ENCODE measurements at places on chromosomes 5 and 9.

DNA sequence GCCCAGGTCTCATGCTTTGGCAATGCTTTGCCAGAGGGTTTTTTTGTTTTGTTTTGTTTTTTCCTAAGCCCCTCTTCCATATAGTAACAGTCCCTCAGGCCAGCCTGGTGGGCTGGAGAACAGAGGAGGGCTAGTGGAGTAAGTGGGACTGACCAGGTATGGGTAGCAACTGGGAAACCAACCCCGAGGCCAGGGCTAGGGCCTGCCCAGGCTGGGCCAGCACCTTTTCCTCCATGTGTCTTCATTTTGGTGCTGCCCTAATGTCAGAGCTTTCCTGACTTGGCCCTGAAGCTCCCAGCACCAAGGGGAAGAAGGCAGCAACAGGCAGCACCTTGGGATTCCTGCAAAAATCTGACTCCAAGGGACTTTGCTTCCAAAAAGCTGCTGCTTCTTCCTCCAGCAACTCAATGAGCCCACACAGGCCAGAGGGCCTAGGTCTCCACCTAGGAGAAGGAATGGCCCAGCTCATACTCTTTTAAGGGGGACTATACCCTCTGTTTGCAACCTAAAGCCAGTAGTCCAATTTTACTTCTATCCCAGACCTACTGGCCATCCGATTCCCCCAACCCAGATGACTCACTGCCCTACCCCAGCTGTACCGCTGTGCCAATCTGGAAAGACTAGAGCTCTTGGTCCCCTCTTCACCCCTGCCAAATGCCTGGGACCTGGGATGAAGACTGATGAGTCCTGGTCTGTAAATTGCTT, 105.1 kb downstream of the PSD2 start:
- DNase-seq: no peak

- DNase-seq: no peak
Measured at GRCh38 chr9:135023786-135024405, 63.6 kb upstream of the OLFM1 start.

GRCh38 chr9:12699529-12699928, 6.3 kb downstream of the TYRP1 start:
- no peak for DNase-seq

DNA sequence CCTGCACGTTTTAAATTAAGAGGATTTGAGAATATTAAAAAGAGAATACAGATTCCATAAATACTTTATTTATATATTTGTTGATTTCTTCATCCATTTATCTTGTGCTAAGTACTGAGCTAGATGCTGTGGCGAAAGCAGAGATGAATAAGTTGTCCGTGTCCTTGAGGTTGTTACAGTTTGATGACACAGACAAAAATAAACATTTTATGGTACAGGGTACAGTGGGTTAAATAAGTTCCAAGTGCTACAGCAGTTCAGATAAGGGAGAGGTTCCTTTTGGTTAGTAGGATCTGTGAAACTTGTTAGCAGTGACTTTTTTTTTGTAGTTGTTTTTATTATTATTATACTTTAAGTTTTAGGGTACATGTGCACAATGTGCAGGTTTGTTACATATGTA, 50.2 kb downstream of the MACIR start:
- DNase-seq: no peak

DNA sequence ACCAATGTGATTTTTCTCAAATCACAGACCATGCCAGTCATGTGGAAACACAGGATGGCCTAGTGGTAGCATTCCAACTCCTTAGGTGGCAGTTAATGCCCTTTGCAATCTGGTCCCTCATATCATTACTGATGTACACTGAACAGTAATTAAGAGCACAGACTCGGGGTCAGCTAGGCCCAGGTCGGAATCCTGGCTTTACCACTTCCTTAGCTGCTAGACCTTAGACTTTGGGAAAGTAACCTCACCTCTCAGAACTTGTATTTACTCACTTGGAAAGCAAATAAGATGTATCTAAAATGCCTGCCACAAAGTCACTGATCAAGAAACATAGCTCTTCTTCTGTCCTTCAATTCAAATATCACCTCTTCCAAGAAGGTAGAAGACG, 112.8 kb downstream of the MAPKAP1 start:
- DNase-seq: no peak

DNA sequence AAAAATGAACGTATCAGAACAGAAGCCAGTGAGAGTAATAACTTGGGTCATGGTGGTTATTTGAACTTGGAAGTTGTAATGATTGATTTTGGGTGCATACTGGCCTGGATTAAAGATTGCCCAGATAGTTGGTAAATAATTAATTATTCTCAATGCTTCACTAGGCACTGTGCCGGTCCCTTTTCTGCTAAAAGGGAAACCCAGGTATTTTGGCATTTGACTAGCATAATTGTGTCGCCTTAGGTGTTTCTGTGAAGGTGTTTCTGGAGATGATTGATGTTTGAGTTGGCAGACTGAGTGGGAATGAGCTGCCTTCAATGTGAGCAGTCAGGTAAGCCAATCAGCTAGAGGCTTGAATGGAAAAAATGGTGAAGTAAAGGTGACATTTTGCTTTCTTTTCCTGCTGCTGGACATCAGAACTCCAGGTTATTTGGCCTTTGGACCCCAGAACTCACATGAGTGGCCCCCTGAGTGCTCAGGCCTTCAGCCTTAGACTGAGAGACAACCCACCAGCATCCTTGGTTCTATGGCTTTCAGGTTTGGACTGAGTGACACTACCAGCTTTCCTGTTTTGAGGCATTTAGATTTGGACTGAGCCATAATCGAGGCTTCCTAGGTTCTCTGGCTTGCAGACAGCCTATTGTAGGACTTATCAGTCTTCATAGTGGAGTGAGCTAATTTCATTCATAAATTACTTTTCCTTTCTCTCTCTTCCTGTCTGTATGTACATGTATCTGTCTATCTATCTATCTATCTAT, 120.7 kb upstream of the PAPPA start:
- DNase-seq: no peak

DNA sequence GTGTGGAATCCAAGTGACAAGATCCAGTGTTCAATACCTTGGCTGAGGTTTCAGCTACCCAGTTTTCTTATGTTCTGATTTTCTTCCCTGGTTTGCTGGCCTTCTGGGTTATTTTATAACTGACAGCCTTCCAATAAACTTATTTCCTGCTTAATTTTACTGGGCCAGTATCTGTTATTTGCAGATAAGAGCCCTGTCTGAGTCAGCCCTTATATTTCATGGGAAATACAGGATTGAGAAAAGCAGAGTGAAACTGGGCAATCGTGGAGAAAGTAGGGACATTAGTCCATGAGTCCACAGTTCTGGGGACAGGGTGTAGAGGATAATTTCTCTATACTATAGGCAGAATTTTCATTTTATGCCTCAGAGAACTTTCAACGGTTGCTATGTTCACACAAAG, 32.3 kb downstream of the TMEM167A start:
- no peak for DNase-seq

- no peak for DNase-seq
Measured at GRCh38 chr5:136802383-136802782, 437.0 kb upstream of the TRPC7 start.

DNA sequence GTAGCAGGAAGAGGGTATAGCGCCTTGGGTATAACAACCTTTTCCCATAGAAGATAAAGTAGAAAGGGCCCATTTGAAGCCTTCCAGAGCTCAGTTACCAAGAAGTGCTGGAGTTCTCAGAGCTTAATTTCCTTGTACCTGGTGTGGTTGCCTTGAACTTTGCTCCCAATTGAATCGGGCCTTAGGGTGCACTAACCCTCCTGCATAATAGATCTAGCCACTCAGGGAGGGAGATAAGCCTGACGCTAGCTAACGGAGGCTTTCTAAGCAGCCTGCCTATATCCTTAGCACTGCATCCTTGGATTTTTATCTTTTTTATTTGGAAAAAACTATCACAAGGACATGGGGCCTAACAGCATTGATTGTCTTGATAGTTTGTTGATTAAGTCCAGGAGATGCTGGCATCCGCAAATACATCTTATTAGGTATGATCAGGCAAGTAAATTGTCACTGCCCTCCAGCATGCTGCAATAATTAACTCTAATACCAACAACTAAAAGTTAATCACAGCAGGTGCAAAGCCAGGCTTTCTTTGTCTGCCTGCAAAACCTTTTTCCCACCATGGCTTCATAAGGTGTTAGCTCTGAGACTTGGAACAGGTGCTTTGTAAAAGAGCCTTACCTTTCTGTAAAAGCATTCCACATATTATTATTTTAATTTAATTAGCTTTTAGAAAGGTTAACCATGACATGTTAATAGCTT, 199.4 kb downstream of the SREK1 start:
- no peak for DNase-seq

DNA sequence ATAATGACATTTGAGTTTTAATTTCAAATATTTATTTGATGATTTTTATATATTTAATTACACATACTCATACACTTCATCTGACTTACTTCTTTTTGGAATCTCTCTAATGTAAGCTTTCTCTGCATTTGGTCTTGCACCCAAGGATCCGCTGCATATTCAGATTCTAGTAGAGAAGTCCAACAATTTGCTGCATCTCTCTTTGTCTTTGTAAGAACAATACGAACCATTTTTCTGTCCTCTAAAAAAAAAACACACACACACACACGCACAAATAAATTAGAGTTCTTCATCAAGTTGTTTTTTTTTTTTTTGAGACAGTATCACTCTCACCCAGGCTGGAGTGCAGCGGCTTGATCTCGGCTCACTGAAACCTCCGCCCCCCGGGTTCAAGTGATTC, 3.1 kb downstream of the NUDCD2 start:
- DNase-seq: no peak

Data from CD8-positive, alpha-beta T cell (primary cell).